Neural crest cell (in vitro differentiated cells): ENCODE measurements at places on chromosomes 2 and 18. TPM values are rescaled to one million over a fixed set of nuclear protein-coding genes. Genes with fewer than 3 reads are reported as not detected.

DNA sequence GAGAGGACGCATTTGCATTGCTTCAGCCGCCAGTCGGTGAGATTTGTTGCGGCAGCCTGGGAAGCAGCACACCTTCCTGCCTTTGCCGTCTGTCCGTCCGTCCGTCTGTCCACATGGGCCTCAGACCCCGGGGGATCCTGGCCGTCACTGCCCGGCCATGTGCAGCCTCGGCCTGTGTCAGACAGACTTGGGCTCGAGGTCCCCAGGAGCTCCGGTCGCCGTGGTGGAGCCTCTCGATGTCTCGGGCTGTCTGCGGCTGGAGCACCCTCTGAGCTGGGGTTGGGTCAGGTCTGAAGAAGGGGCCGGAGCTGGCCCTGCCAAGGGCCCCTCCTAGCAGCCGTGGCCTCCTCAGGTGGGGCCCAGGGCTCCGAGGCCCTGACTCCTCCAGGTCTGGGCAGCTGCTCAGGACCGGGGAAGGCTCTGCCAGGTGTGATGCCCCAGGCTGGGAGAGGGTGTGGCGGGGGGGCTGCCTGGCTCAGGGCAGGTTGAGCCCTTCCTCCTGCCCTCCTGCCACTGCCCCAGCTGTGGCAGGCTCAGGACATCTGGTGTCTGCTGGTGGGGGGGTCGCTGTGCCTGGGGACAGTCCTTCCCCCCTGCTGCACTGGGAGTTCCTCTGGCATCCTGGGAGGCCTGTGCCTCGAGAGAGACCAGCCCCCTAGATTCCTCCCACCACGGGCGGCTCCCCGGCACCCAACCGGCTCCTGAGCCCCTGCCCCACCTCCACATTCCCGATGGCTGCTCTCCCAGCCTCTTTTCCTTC is 11.8 kb downstream of the NEU4 start:
- no peak for DNase-seq

GRCh38 chr18:13563390-13563805 is 163.0 kb downstream of the FAM210A start:
- DNase-seq, result no peak

Gene IL36A
- total RNA-seq, result not detected in 2 replicates

Gene ERFE
- 2.6 and 2.8 TPM in 2 replicates for total RNA-seq
